DMS 273 treated with DMSO at 0.1 percent for 48 hours (cell line): ENCODE measurements at places on chromosomes 6 and 20.
A peak's percentile ranks its signal among the peaks of the same experiment; 100 is the strongest.

GRCh38 chr20:62303340-62304226, 786 bp downstream of the ADRM1 start:
- no peak for DNase-seq

- no peak for DNase-seq
Measured at GRCh38 chr20:1324598-1325172, 4.3 kb downstream of the SDCBP2 start.

DNA sequence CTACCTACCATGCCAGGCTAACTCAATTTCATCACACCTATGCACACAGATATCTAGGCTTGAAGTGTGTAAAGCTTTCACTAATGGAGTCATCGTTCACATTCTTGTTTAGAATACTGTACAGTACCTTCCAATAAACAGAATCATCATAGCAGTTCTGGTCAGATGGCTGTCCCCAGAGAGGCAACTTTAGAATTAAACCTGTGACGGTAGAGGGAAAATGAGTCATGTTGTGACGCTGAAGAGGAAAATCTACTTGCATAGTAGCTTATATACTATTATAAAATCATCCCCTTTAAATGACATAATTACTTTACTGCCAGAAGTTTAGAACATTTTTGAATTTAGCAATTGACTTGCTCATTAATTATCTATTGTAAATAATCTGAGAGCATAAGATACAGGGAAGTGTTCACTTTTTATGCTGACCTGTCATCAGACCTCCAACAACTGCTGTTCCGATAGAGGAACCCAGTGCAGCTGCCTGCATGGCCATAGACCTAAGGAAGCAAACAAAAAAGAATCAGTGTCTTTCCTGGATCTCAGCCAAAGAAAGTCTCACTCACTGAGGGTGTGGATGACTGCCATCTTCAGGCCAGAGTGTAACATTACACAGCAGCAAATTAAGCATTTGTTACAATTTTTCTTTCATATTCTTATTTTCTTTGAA, 29.8 kb downstream of the RHAG start:
- DNase-seq, result peak; percentile 55

DNA sequence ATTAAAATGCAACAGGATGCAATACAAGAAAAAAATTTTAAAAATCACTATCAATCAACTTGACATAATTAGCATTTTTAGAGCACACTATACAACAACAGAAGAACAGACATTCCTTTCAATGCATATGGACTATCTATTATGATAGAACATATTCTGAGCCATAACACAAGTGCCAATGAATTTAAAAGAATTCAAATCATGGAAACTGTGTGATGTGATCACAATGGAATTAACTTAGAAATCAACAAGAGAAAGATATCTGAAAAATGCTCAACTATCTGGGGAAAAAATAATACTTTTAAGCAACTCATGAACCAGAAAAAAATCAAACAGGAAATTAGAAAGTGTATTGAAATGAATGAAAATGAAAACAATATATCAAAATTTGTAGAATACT, 106.3 kb downstream of the ADTRP start:
- no peak for DNase-seq

DNA sequence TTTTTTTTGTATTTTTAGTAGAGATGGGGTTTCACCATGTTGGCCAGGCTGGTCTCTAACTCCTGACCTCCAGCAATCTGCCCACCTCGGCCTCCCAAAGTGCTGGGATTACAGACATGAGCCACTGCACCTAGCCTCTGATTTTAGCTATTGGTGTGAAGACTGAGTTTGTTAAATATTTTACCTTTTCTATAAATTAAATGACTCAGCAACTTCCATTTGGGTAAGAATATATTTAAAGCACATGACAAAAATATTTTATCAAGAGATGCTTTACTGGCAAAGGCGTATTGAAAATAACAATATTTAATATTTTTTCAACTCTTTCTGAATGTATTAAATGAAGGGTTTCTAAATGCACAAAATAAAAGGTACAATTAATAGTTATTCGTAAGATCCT, 158.7 kb upstream of the AGPAT4 start:
- no peak for DNase-seq

DNA sequence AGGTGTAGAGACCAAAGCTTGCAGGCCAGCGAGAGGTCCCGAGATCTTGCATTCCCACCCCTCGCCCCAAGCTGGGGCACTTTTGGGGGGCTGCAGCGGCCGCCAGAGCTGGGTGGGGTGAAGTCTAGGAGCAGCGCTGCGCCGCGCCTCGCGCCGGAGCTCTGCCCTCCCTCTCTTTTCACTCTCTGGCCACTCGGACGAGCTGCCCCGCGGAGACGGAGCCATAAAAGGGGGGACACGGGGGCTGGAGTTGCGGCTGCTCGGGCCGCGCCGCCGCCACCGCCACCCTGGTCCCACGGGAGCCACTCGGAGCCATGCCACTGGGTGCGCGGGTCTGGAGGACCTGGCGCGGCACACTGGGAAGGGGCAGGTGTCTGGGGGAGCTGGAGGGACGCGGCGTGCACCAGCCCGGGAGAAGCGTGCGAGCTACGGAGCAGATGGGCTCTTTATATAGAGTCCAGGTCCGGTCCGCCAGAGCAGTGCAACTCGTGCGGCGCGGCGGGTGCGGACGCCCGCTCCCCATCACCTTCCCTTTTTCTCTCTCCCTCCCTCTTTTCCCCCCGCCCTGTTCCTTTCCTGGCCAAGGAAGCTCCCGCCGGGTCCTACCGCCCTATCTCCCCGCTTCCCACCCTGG, 687 bp upstream of the HTR1B start:
- no peak for DNase-seq

DNA sequence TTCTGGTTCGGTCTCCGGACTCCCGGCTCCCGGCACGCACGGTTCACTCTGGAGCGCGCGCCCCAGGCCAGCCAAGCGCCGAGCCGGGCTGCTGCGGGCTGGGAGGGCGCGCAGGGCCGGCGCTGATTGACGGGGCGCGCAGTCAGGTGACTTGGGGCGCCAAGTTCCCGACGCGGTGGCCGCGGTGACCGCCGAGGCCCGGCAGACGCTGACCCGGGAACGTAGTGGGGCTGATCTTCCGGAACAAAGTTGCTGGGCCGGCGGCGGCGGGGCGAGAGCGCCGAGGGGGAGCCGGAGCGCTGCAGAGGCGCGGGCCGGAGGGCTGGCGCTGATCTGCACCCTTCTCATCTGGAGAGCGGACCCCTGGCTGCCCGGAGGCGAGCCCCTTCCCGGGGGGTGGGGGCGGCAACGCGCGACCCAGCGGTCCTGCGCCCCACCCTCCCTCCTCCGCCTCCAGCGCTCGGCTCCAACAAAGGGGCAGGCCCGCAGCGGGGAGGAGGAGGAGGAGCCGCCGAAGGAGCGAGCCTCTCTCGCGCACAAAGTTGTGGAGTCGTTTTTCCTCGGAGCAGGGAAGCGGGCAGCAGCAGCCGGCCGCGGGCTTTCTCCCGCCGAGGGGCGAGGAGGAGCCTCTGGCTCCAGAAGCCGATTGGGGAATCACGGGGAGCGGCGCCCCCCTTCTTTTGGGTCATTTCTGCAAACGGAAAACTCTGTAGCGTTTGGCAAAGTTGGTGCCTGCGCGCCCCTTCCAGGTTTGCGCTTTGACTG, at the start of gene UTRN:
Gene UTRN (plus strand): TSS at position 553 of the 765 bp plus-strand sequence. CDS start 6,494 bp downstream, outside the sequence.
- peak; percentile 44 for DNase-seq

- peak; percentile 36 for DNase-seq
Measured at GRCh38 chr6:159473475-159474263, 219.4 kb downstream of the SOD2 start.

DNA sequence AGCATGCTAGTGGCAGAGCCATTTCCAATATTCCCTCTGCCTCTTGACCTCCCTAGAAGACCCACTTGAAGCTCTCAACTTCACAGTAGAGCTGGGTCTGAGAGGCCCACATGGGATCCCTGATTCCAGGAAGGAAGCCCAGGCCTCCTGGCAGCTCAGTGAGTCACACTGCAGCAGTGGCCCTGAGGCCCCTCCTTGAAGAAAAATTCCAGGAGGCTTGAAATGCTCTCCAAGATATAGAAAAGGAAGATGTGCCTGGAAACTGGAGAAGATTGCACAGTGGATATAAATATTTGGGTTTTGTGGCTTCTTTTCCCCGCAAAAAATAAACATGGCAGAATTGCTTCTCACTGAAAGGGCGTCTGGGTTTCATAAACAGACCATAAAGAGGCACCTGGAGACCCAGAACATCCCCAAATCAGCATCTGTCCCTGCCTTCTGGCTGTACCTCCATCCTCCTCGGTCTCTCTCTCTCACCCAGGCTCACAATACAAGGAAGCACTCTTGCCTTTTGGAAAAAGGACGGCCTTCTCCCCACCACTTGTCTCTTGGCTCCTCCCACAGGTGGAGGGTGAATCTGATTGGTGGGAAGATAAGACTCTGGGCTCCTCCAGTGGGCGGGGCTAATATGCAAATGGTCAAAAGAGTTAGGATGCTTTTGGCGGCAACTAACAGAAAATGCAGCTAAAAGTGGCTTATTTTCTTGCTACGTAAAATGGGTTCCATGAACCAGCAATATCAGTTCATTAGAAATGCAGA, 200.0 kb upstream of the SULF2 start:
- DNase-seq, result no peak

GRCh38 chr20:8213831-8214587, 81.9 kb downstream of the PLCB1 start:
- DNase-seq, result no peak

DNA sequence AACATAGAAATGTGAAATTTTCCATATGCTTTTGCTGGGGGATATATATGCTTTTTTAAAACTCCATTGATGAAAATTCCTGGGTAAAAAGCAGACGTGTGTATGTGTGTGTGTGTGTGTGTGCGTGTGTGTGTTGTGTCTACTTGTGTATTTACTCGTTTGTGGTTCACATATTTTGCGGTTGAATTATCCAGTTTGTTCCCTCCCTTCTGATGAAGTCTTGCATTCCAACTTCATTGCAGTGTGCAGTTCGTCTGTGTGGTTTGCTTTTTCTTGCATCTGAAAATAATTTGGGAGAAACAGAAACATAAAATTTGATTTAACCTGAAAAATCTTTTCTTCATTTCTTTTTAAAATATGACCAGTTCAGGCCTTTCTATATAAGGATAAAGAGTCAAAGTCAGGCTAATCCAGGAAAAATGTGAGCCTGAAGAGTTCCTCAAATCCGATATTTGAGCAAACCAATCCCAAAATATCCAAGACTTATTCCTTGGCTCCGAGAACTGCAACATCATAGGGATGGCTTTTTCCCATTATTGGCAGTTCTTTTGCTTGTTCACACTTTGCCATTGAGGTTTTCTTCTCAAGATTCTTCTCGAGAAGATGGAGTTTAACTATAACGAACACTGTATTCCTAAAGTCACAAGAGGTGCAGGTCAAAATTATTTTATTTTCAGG, 202.2 kb upstream of the CCN2 start:
- no peak for DNase-seq

- no peak for DNase-seq
Measured at GRCh38 chr6:75870389-75870788, 121.3 kb downstream of the MYO6 start.

- DNase-seq, result no peak
Measured at GRCh38 chr6:56772737-56773184, 130.1 kb upstream of the DST start.

DNA sequence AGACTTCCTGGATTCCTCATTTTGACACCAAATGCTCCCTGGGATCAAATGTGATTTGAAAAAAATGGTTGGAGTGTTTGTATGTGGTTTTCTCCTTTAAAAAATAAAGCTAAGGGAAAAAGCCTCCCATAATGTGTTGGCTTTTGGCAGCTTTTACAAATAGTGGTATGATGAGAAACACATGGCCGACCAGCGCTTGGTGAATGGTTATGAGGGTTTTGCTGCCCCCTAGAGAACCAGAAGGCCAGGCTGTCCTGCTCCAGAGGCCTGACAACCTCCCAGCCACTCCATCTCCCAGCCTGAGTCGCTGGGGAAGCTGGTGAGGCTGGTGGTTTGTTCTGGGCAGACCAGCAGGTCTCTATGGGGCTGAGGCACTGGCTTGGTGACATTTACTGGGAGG, 69.3 kb downstream of the CLIC5 start:
- no peak for DNase-seq

GRCh38 chr6:26363882-26364701, 906 bp upstream of the BTN3A2 start:
- DNase-seq, result peak; percentile 4

DNA sequence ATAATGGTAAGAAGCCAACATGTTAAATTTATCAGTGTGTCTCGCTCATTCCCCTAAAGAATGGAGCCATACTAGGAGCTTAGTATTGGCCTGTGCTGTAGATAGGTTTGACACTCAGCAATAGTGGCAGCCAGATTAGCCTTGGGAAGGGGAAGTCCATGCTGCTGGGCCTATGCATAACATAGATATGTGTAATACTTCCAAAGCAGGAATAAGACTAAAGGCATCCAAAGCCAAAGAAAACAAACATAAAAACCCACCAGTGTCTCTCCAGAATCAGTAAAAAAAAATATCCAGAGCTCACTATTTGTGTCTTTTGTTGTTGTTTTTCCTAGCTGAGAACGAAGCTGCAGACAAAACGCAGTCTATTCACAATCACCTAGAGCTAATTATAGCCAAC, 104.2 kb upstream of the STXBP5 start:
- no peak for DNase-seq
